Thoracic aorta (tissue), 2 donors: ENCODE measurements at places on chromosomes 13 and 19. TPM values are rescaled to one million over a fixed set of nuclear protein-coding genes. Genes with fewer than 3 reads are reported as not detected.

Gene SETDB2
- total RNA-seq, result 9.1 TPM

Gene CBLC
- total RNA-seq, result 0.42 TPM

GRCh38 chr19:45939792-45940514 is 25.4 kb upstream of the NANOS2 start:
- no peak for DNase-seq
- no peak overlapping the region for H3K27ac ChIP-seq
- H3K4me1 ChIP-seq, result no peaks in the 10 kb centered on the region
- peak overlapping the region; percentile 43 for H3K4me3 ChIP-seq
- H3K27me3 ChIP-seq, result no peaks in the 10 kb centered on the region

DNA sequence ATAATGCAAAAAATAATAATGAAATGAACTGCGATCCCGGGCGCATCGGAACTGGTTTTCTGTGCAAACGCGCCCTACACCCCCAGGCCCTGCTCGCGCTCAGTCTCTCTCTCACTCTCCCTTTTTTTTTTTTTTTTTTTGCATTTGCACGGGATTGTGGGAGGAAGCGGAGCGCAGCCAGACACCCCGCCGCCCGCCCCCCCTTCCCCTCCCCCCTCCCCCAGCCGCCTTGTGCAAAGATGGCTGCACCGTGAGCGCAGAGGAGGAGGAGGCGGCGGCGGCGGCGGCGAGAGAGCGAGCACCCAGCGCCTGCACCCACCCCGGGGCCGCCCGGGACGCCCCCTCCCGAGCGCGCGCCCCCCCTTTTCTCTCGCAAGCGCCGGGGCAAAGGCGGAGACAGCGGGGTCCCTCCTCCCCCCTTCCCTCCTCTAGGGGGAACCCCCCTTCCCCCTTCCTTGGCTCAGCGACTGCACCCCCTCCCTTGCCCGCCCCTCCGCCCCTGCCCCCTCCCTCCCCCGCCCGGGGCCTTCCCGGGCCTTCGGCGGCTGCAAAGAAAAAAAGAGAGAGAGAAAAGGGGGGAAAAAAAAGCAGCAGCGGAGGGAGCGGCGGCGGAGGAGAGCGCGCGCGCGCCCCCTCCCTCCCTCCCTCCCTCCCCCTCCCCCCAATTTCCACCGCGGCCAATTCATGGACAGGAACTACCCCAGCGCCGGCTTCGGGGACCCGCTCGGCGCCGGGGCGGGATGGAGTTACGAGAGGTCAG is at the start of gene PRR12:
Gene PRR12 (plus strand): TSS at position 212 of the 760 bp plus-strand sequence. CDS start 473 bp downstream, at position 685.
- peak within 1 kb of the TSS; percentile 80 for H3K4me3 ChIP-seq
- H3K27ac ChIP-seq, result peak within 1 kb of the TSS; percentile 82
- no peaks in the 10 kb centered on the region for H3K27me3 ChIP-seq

- DNase-seq, result peak; percentile 75
- peak within 1 kb of the TSS; percentile 94 for H3K4me3 ChIP-seq
- H3K27me3 ChIP-seq, result no peaks in the 10 kb centered on the region
- H3K4me1 ChIP-seq, result peaks cover 24% of the 10 kb centered on the region
- peak within 1 kb of the TSS; percentile 76 for H3K27ac ChIP-seq
- peaks cover 3% of the 10 kb centered on the region for H3K36me3 ChIP-seq
Observed at GRCh38 chr19:45092747-45093678, at the start of gene PPP1R37. TSS of gene PPP1R37 (plus strand) at chr19:45093179. CDS start at chr19:45093326, 147 bp downstream.

- no peak overlapping the region for H3K27ac ChIP-seq
- H3K4me1 ChIP-seq, result peaks cover 7% of the 10 kb centered on the region
- H3K27me3 ChIP-seq, result no peaks in the 10 kb centered on the region
- H3K36me3 ChIP-seq, result no peaks in the 10 kb centered on the region
Observed at GRCh38 chr13:93872786-93873347, 606.6 kb downstream of the DCT start.

- H3K4me3 ChIP-seq, result no peak overlapping the region
- no peak for DNase-seq
- H3K4me1 ChIP-seq, result no peaks in the 10 kb centered on the region
- H3K27ac ChIP-seq, result no peak overlapping the region
Observed at GRCh38 chr13:36736119-36736726, 62.4 kb downstream of the SERTM1 start.

- H3K27ac ChIP-seq, result no peak overlapping the region
- H3K36me3 ChIP-seq, result no peaks in the 10 kb centered on the region
- no peaks in the 10 kb centered on the region for H3K27me3 ChIP-seq
- no peak for DNase-seq
- H3K4me3 ChIP-seq, result no peak overlapping the region
- no peaks in the 10 kb centered on the region for H3K4me1 ChIP-seq
Observed at GRCh38 chr13:83824120-83824519, 58.2 kb downstream of the SLITRK1 start.

GRCh38 chr13:78913656-78914055 is 254.7 kb upstream of the OBI1 start:
- no peaks in the 10 kb centered on the region for H3K4me1 ChIP-seq
- no peaks in the 10 kb centered on the region for H3K27me3 ChIP-seq
- H3K27ac ChIP-seq, result no peak overlapping the region
- no peak overlapping the region for H3K4me3 ChIP-seq
- no peaks in the 10 kb centered on the region for H3K36me3 ChIP-seq
- no peak for DNase-seq
